Naive thymus-derived CD4-positive, alpha-beta T cell (primary cell): ENCODE measurements at places on chromosomes 5 and 9. TPM values are rescaled to one million over a fixed set of nuclear protein-coding genes. Genes with fewer than 3 reads are reported as not detected.

The TARS1 gene
- total RNA-seq = 150 and 153 TPM in 2 replicates

The AJM1 gene
- total RNA-seq = 0.81 TPM

The SLC25A2 gene
- 0.34 TPM for total RNA-seq

The ARRDC1 gene
- 77.1 TPM for total RNA-seq

The SPTLC1 gene
- total RNA-seq = 45.6 TPM

DNA sequence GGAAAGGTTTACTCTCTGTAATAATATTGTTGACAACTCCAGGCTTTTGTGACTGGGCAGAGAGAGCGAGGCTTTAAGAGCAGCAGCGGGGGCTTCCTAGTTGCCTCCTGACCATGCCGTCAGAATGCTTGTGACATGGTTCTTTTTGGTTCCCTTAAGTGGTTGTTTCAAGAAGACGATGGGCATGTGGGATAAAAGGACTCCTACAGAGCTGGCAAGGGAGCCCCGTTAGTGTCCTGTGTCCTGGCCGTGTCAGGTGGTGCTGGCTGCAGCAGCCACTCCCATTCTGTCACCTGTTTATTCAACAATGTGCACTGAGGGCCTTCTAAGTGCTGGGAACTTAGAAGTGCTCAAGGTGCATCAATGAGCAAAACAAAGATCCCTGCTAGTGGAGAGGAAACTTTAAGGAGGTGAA is 19.7 kb downstream of the LCP2 start:
- DNase-seq = no peak

- no peak for DNase-seq
Measured at GRCh38 chr5:153983885-153984284, 54.8 kb downstream of the FAM114A2 start.

DNA sequence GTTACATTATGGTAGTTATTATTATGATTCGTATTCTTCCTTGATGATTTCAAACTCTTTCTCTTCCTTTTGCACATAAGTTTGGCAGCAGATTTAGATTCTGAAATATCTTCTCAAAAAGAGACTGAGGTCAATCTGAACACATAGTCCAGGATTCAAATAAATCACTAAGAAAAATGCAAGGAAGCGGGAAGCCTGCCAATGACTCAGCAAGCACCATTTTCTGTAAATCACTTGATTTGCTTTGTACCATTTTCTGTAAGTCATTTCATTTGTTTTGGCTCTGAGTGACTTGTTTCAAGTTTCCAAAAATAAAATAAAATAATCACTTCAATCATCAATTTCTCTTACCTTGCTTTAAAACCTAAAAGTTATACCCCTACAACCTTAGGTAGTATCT is 24.6 kb upstream of the GLIS3 start:
- DNase-seq = no peak

DNA sequence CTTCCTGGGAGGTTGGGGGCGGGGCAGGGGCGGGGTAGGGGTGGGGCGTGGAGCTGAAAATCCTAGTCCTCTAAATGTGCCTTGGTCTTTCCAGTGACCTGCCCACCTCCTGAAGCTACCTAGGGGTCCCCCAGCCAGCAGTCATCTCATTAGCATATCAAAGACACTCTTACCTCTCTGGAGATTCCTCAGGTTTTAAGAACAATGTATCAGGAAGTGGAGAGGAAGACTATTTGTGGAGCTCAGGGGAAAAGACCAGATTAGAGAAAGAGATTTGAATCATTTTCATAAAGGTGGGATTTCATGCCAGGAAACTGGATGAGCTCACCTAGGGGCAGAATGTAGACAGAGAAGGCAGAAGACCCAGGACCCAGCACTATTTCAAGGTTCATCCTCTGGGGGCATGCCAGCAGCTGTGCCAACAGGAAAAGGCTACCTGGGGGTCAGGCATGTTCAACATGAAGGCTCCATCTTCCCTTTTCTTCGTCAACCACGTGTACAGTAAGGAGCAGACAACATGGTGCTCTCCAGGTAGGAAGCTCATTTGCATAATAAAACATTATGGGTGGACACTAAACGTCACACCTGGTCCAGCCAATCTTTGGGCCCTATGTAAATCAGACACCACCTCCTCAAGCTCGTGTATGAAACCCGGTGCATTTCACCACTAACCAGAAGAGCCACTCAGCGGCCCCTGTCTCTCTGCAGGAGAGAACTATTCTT is 6.9 kb downstream of the GMCL2 start:
- no peak for DNase-seq

DNA sequence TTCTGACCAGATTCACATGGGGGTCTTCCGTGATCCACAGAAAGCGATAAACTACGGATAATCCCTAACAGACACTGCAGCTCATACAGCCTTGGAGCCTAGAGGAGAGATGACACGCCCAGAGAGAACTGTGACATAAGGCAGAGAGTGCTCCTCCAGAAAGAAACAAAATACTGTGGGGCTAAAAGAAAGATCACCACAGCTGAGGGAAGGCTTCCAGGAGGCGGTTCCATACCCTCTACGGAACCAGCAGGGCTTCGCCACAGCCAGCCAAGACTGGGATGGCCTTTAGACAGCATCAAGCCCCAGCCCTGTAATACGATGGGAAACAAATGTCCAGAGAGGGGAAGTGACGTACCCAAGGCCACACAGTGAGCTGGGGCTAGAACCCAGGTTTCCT is 19.3 kb downstream of the GPX3 start:
- DNase-seq = no peak
